GOT3 (cell line): ENCODE measurements at places on chromosomes 5 and 9.

- DNase-seq, result no peak
Observed at GRCh38 chr9:33799928-33800704, 4.8 kb downstream of the PRSS3 start.

DNA sequence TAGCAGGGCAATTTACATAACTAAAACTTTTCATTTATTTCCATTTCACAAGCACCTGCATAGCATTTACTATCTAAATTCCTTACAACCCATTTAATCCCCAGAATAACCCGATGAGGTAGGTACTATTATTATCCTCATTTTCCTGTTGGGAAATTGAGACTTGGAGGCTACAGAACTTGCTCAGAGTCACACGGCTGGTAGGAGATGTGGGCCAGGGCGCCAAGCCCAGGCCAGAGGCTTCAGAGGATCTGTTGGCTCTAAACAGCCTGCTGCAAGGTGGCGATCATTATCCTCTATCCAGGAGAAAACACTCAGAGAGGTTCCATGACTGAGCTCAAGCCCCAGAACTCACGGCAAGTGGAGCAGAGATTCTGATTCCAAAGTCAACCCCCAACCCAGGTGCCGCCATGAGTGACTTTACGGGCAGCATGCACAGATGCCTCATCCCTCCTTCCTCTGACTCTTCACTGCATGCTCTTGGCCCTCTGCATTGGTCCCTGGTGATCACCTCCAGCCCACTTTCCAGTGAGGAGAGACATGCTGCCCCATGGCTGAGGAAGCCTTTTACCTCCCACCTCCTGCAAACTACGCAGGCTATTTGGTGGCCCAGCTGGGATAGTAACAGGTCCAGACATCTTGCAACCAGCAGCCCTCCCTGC, 168.4 kb upstream of the FSTL4 start:
- no peak for DNase-seq

GRCh38 chr5:133696006-133696584, 83.8 kb upstream of the FSTL4 start:
- no peak for DNase-seq

- no peak for DNase-seq
Observed at GRCh38 chr5:113612060-113612496, 98.6 kb downstream of the YTHDC2 start.

DNA sequence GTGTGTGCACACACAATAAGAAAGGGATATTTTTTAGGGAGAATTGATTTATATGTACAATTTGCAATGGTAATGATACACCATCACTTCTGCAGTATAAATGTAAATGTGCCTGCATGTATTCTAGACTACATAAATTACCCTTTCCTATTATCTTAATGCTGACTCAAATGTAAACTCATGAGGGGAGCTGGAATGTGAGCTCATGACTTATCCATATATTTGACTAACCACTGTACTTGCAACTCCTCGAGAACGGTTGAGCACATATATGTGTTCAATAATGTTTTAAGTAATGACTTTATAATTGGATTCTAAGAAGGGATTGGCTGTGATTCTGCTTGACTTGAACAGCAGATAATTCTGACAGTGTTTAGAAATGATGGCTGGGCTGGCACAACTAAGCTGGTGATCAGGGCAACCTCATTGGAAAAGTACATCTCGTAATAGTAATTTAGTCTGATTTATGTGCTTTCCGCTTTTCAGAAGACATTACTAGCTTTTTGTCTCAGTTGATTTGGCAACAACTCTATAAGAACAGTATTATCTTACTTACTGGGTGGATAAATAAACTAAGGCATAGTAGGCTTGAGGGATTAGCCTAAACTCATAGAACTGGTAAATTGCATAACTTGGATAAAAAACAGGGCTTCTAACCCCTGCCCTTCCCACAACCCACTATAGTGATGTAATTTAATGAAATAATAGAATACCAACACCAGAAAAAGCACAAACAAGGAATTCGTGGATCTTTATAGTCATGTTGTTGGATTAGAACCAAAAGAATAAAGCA, 130.2 kb upstream of the SPEF2 start:
- no peak for DNase-seq

DNA sequence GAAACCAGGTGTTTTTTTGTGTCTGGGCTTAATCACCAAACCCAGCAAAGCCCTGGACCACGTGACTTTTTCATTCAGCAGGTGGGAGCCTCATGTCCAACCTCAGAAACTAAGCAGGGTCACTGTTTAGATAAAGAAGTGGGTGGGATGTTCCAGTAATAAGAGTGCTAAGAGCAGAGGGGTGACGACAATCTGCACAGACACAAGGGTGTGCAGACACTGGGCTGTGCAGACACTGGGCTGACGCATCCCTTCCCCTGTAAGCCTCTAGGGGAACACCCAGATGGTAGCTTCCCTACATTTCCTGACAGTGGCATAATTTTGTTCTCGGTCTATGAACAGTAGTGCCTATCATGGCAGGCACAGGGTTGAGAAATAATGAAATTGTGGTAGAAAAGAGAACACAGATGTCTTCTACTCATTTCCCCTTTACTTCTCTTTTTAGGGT, 85.1 kb downstream of the SAXO1 start:
- DNase-seq, result no peak

GRCh38 chr9:109447329-109448076, 50.6 kb downstream of the PTPN3 start:
- DNase-seq, result no peak

- DNase-seq, result no peak
Observed at GRCh38 chr9:125437771-125438221, 176.2 kb downstream of the GAPVD1 start.

DNA sequence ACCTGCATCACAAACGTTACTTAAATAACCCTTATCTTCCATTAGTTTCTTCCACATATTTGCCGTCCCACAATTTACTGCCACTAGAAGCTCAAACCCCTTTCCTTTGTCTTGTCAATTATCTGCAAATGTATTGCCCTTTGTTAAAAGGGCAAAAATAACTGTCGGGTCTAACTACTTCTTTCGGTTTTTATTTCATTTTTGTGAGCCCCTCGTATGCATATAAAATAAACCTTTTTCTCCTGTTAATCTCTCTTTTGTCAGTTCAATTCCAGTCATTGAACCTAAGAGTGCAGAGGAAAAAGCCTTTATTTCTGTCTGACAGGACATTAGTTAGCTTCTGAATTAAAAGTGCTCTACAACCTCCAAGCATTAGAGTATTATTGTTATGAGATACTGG, 45.5 kb downstream of the TMEM215 start:
- no peak for DNase-seq

- DNase-seq, result no peak
Observed at GRCh38 chr9:76859860-76860259, 46.1 kb downstream of the PRUNE2 start.

- DNase-seq, result no peak
Observed at GRCh38 chr5:134127376-134127861, 12.9 kb downstream of the TCF7 start.

DNA sequence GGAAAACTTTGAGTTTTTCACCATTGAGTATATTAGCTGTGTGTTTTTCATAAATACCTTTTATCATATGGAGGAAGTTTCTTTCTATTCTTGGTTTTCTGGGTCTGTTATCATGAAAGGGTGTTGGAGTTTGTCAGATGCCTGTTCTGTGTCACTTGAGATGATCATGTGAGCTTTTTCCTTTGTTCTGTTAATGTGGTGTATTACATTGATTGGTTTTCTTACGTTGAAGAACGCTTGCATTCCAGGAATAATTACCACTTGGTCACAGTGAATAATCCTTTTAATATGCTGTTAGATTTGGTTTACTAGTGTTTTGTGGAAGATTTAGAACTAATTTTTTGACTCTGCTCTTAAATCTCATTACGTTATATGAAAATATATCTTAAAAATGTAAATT, 7.8 kb downstream of the PLEKHG4B start:
- DNase-seq, result no peak

GRCh38 chr9:116687074-116687753, at the start of gene TRIM32:
Gene TRIM32, plus strand, starts transcription at chr9:116687305. Its CDS starts 10,438 bp downstream, at chr9:116697743.
- DNase-seq, result peak; percentile 54

DNA sequence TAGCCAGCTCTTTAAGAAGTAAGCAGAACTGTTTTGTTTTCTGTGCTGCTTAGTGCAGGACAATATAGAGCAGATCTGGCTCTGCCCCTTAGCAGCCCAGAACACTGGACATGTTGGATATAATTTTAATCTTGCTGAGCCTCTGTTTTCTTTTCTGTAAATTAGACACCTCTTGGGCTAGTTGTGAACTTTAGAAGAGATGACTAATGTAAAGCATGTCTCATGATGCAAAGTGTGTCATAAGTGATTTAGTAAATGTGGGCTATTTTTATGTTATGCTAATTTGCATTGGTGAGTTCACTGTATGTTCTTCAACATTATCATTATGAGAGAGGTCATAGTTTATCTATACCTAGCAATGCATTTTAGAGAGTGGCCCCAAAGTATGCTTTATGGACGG, 156.1 kb upstream of the ADAMTSL1 start:
- no peak for DNase-seq

- DNase-seq, result no peak
Observed at GRCh38 chr5:40551496-40552491, 127.9 kb upstream of the PTGER4 start.

DNA sequence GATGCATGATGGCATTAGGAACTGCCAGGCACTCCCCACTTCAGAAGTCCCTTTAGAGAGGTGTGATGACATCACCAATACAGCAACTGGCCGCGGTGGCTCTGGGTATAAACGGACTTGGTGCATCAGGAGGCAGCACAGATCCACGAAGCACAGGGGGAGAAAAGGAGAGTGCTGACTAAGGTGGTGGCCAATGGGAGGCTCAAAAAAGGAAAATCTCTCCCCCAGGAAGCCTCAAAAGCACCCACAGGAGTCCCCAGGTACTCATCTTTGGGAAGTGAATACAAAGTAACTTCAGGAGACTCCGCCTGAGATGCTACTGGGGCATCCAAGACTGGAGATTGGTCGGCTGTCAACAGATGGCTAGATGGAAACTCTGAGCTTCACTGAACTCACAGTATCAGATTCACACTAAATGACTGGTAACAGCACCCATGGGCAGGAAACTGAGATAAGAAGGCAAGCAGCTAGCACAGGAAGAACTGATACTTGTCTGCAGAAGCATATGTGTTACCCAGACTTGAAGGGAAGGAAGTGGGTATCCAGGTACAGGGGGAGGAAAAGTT, 7.6 kb downstream of the TTC39B start:
- no peak for DNase-seq

DNA sequence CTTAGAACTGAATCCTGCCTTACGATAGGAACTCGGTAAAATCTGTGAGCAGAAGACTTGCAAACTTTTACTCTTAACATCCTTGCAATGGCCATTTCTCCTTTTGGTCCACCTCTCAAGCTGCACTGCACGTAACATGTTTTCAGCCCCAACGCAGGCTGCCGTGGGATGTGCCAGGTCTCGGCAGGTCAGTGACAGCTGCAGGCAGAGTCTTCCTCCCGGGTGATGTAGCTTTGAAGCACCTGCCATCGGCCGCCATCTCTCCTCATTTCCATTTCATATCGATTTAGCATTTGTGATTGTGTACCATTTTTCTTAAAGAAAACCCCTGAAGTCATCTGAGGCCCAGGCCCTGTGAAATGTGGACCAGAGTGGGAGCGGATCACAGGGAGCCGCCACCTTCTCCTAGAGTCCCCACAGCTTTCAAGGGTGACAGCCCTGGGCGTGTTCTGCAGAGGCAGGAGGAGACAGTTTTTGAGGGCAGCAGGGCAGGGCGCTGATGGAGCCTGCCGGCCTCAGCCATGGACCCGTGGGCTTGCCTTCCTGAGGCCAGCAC, 25.8 kb upstream of the LPCAT1 start:
- DNase-seq, result no peak

- DNase-seq, result no peak
Observed at GRCh38 chr9:68912561-68912960, 101.4 kb downstream of the PRKACG start.

DNA sequence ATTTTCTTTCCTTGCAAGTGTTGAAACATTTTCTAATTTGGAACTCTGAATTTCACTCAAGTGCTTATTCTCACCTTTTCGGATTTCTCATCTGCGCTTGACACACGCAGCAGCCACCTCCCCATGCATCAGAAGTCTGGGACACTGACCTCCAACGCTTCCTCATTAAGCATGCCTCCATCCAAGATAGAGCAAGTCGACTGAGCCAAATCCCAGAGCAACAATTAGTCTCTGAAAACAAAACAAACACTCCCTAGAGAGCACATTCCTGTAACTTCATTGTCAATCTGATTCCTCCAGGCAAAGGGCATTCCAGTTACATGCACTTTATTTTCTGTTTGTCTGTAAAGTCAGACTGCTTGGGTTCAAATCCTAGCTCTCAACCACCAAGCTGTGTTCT, 5.7 kb downstream of the CD180 start:
- DNase-seq, result no peak

- no peak for DNase-seq
Observed at GRCh38 chr5:7745882-7746610, 104.9 kb downstream of the CFAP90 start.

DNA sequence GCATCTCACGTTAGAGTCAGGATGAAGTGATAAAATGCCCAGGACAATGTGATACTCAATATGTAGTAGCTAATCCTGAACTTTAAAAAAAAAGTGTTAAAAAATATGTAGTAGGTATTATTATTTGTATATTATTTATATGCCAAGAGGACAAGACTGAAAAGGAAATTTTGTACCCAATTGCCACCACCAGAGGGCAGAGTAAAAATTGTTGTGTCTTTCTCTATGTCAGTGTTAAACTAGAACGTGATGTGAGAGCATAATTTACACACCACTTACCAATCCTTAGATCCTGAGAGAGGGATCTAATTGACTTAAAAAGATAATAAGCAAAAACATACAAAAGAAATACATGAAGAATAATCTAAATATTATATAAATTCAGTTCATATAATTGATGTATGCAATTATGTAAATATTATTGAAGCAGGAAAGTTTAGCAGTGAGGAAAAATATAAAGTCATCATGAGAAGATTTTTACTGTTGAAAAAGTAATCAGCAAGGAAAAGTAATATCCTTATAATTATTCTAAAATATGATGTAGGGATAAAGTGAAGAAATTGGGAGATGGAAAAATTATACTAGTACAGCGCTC, 288.9 kb downstream of the RAB3C start:
- no peak for DNase-seq

- no peak for DNase-seq
Observed at GRCh38 chr5:15366676-15367391, 133.1 kb upstream of the FBXL7 start.

DNA sequence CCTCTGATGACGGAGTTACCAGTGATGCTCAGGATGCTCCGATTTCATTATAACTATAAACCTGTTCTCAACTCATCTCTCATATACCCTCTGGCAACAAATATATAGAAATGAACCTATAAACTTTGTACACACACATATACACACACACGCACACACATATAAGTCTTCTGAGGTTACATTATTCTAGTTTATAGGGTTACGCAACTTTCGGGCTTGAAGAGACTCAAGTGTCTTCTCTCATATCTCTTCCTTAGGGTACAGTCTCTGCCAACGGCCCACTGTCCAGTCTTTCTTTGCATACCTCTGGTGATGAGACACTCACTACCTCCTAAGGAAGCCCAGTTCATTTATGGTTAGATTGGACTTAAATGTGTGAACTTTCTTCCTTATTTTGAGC, 69.4 kb upstream of the TBC1D2 start:
- DNase-seq, result no peak

GRCh38 chr5:18142831-18143230, 508.6 kb downstream of the TAF11L14 start:
- no peak for DNase-seq

- DNase-seq, result no peak
Observed at GRCh38 chr5:178699681-178700253, 30.7 kb downstream of the ZNF354A start.
